SJSA1 (cell line): ENCODE measurements at places on chromosomes 7 and 10.
A peak's percentile ranks its signal among the peaks of the same experiment; 100 is the strongest.

DNA sequence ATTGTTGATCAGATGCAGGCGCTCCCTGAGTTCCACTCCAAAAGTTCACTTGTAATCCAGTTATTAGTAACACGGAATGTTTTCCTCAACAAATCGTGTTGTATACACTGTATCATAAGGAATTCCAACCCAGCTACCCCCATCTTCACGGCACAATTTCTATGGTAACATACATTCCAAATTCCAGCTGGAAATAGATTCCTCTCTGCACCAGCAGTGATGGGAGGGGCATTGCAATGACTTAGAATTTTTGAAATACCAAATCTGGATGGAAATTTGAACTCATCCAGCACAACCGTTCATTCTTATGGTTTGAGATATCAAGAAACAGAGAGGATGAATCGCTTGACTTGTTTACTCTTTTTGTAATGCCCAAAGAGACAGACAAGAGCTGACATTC lies 38.9 kb upstream of the RHEB start:
- peak; percentile 27 for DNase-seq

DNA sequence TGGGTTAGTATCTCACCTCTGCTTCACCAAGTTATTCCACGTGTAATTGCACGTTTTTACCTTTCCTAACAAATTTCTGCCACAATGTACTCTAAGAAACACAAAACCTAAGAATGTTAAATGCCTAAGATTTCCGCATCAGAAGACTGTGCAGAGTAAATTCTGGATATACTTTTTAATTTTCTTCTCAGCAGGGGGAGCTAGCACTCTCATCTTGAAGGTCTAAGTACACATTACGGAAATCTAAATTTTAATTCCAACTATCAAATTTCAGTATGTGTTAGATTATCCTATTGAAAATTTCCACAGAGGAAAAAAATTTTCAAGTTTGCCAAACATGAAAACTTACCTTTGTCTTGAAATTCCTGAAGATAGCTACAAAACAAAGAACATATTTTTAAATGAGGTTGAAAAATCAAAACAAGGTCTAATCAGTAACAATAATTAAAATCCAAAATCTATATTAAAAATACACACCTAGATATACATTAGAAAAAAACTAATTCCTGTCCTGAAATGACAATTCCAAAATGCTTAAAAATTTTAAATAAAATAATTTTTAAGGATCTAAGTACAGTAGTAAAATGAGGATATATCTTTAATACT lies 10.5 kb downstream of the SKAP2 start:
- DNase-seq = no peak

- DNase-seq = no peak
These were observed 2.2 kb upstream of the PON3 start for GRCh38 chr7:95398155-95398940.

DNA sequence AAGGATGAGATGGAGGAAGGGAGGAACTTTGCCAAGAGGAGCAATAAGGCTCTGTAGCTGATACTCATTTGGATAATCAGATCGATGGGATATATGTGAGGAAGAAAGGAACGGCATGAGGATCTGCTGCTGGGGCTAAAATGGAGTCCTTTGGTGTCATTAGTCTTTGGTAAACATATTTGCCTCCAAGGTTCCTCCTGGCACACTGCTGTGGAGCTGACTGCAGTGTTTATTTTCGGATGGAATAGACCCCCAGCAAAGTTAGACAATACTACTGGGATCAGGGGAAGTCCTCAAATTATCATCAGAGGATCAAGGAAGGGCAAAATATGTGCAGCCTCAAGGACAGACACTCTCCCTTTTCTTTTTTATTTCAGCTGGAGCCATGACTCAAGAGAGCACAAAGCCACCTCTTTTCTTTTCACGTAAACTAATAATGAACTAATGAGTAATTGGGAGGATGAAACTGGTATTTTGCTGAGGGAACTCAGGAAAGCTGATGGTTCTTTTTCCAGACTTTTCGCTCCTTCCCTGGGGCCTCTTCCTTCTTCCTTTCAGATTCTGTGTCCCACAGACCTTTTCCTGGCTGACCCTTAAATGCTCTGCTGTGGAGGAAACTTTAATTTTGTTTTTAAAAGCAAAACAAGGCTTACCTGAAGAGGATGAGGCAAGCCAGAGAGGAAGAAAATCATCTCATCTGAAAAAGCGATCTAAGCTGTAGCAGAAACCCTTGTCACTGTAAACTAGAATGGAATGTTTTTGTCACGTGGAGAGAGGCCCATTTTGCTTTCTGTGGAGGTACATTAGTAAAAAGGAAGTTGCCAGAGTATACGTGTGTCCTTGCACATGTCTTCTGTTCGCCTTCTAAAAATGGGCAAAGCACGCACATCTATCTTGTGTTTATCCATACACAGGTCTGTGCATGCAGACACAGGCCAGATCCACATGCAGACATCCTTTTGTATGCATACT lies 33.3 kb downstream of the LRMDA start:
- no peak for DNase-seq

DNA sequence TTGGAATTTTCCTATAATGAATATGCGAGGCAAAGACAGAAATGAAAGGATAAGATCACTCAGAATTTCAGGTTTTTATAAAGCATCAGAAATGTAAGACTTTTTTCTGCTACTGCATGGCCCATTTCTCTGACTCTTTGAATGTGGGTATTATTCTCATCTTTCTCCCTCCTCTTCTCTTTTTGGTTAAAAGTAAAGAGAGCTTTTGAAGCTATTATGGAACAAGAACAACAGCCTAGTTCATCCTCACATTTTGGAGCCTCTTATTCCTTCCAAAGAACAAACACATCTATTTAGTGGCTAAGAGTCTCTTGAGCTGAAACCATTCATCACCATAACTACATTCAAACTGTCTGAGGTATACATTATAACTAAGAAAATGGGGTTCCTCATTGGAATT lies 19.4 kb upstream of the ATRNL1 start:
- DNase-seq = no peak

GRCh38 chr7:55164527-55164926 lies 145.7 kb downstream of the EGFR start:
- no peak for DNase-seq

DNA sequence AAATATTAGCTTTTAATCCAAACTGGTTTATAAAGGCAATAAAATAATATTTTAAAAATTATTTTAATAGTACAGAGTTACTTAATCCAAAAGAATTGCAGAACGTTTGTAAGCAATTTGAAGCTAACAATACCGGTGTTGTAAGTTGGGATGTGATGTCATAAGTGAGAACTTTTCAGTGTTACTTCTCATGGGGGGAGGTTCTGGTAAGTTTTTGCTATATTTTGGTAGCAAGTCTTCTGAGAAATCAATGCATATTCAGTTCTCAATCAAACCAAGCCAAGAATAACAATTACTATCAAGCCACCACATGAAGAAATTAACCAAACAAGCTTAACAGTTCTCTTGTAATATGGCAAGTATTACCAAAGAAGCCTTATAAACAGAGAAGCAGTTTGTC lies 147.1 kb upstream of the ASAH2 start:
- DNase-seq = no peak

DNA sequence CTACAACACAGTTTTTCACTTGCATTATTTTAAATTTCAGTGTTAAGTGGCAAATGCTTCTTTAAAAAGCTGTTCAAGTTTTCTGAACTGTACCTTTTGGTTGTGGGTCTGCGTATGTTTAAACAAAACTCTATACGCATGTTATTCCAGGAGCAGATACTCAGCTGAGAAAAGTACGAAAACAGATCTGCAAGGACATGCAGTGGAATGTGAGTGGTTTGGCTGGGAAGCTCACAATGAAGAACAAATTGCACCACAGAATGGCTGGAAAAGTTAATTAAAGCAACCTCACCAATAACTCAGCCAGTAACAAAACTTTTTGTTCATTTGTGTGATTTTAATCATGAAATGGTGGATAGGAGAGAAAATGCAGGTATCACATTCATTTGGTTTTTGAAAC lies 17.6 kb downstream of the GLI3 start:
- no peak for DNase-seq

DNA sequence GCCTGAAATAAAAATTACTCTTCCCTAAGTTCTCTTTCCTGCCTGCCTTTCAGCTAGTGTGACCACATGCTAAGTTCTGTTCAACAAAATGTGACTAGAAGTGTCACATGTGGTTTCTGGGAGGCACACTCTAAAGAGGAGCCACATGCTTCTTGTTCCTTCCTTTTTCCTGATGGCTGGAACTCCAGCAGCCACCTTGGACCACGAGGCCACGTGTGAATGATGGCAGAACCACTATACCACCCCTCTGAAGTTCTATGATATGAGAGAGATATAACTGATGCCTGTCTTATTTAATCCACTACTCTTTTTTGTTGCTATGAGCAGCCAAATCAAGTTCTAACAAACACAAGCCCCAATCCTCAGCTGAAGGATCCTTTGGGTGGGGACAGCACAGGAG lies 8.1 kb downstream of the PODXL start:
- no peak for DNase-seq
